Naive thymus-derived CD8-positive, alpha-beta T cell (primary cell): ENCODE measurements at places on chromosomes 6 and 20. TPM values are rescaled to one million over a fixed set of nuclear protein-coding genes. Genes with fewer than 3 reads are reported as not detected.
A peak's percentile ranks its signal among the peaks of the same experiment; 100 is the strongest.

GRCh38 chr6:38086346-38086745, 266.8 kb downstream of the ZFAND3 start:
- no peak for DNase-seq

DNA sequence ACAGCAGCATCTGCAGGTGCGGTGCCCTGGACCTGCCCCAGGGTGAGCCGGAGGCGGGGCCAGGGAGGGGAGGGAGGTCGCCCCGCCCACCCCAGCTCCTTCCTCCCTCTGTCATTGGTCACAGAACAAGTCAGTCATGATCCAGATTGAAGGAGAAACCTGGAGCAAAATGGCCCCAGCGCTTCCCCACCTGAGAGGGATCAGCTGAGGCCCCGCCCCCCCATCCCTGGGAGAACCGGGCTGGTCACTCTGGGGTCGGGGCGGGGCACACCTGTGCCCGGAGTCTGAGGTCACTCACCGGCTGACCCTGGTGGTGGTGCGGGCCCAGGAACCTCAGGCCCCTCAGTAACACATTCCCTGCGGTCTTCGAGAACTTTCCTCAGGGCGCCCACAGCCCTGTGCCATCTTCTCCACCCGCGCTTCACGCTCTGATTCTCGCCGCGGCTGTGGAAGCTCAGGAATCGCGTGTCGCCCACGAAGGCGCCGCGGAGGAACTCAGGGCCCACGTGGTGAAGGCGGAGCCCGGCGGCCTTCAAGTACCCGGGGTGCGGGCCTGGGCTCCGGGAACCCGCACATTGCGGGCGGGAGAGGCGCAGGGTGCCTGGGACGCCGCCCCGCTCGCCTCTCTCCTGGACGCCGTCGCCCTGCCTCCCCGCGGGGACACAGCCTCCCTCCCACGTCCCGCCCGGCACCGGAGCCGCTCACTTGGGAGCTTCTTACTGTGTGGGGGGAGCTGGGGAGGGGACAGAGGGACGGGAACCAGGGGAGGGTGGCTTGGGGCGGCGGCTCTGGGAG, 36.4 kb upstream of the HLA-C start:
- peak; percentile 78 for DNase-seq

DNA sequence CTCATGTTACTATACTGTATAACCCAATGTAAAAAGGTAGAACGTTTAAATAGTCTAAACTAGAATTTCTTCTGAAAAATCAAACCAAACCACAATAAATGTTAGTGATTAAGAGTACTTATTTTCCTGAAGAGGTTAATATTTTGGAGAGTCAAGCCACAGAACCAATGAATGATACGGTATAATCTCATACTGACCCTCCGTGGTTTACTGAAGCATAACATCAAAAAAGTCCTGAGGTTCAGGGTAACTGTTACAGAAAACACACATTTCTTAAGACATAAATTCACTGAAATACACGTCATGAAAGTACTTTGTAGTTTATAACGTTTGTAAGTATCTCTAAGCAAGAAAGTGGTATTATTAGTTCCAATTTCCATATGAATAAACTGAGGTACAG, 28.9 kb downstream of the ESF1 start:
- DNase-seq = no peak

- no peak for DNase-seq
Observed at GRCh38 chr6:14763616-14764015, 482.3 kb upstream of the JARID2 start.

Gene ENPP5
- 1.1 TPM for total RNA-seq

Gene PHACTR3
- not detected for total RNA-seq
